ENCODE measurements at places on chromosomes 7 and 10.

DNA sequence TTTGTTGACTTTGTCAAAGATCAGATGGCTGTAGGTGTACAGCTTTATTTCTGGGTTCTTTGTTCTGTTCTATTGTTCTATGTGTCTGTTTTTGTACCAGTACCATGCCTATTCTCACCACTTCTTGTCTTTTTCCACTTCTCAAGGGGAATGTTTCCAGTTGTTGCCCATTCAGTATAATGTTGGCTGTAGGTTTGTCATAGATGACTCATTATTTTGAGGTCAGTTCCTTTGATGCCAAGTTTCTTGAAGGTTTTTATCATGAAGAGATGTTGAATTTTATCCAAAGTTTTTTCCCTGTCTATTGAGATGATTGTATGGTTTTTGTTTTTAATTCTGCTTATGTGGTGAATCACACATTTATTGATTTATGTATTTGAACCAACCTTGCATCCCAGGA is 216.7 kb upstream of the RNF32 start:
- no peaks in the 10 kb centered on the region for H3K27me3 ChIP-seq
- no peak overlapping the region for H3K4me3 ChIP-seq
- H3K36me3 ChIP-seq: no peaks in the 10 kb centered on the region
- H3K27ac ChIP-seq: no peak overlapping the region
- DNase-seq: no peak

- no peak overlapping the region for H3K4me3 ChIP-seq
- no peak overlapping the region for H3K27ac ChIP-seq
Measured at GRCh38 chr10:2038036-2038435, 300.7 kb upstream of the ADARB2 start.

- no peak overlapping the region for H3K27ac ChIP-seq
- H3K4me1 ChIP-seq: no peaks in the 10 kb centered on the region
- no peak for DNase-seq
- H3K27me3 ChIP-seq: no peaks in the 10 kb centered on the region
- no peak overlapping the region for H3K4me3 ChIP-seq
Measured at GRCh38 chr7:18834577-18834976, 282.9 kb downstream of the TWIST1 start.

DNA sequence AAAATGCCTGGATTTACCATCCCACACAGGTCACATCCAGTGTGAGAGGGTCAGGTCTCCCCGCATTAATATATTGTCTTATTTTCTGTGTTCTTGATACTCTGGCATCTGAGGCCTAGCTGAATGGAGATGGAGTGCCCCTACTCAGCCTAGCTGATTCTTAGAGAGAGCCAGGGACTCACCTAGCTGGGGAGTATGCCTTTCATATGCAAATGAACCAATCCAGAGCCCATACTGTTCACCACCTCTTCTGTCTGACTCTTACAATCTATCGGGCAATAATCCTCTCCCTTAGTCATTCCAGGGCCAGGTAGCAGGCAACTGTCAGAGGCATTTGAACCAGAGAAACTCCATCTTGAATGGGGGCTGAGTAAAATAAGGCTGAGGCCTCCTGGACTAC is 46.3 kb downstream of the LBX1 start:
- H3K4me3 ChIP-seq: no peak overlapping the region
- no peaks in the 10 kb centered on the region for H3K4me1 ChIP-seq
- H3K36me3 ChIP-seq: no peaks in the 10 kb centered on the region
- no peak for DNase-seq
- H3K27ac ChIP-seq: no peak overlapping the region

- no peaks in the 10 kb centered on the region for H3K27me3 ChIP-seq
- H3K4me3 ChIP-seq: no peak overlapping the region
- H3K4me1 ChIP-seq: no peaks in the 10 kb centered on the region
- H3K36me3 ChIP-seq: no peaks in the 10 kb centered on the region
Measured at GRCh38 chr10:104925232-104925851, 284.3 kb downstream of the SORCS3 start.

Data from Peyer's patch (tissue), 4 donors.